Gastrocnemius medialis (tissue), 4 donors: ENCODE measurements at places on chromosomes 1 and 21. TPM values are rescaled to one million over a fixed set of nuclear protein-coding genes. Genes with fewer than 3 reads are reported as not detected.

DNA sequence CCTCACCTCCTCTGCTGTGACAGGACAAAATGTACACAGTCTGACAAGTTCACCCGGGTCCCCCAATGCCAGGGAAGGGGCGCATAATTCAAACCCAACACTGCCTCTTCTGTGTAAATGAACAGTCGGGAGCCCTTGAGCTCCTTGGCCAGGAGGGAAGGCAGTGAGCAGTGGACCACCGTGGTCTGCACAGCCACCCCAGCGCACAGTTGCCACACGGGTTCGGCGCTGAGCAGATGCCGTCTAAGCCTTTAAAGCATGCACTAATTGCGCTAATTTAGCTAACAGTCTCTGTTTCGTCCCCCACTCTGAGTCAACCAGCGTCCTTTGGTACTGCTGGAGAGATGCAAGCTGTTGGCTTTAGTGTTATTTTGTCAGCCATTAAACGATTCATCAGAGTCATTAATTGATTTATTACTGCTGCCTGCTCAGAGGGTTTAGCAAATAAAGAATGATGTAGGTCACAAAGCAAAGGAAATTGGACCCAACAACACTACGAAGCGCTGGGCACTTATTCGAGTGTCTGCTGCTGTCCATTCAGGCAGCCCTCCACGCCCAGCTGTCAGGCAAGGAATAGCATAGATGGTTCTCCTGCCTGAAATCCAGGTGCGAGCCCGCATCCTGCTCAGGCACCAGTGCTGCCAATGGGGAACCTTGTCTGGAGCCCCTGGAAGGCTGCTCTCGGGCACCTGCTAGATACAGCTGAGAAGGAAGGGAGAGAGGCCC lies 91.5 kb downstream of the MRPL37 start:
- H3K27ac ChIP-seq, result peak overlapping the region; percentile 92
- no peak overlapping the region for H3K4me3 ChIP-seq
- DNase-seq, result no peak
- H3K36me3 ChIP-seq, result no peaks in the 10 kb centered on the region
- H3K27me3 ChIP-seq, result no peaks in the 10 kb centered on the region

- DNase-seq, result no peak
- H3K27me3 ChIP-seq, result no peaks in the 10 kb centered on the region
- peaks cover 8% of the 10 kb centered on the region for H3K36me3 ChIP-seq
Observed at GRCh38 chr1:244843148-244843978, 7.9 kb downstream of the COX20 start.

The MASP2 gene
- total RNA-seq, result 0.16 TPM

DNA sequence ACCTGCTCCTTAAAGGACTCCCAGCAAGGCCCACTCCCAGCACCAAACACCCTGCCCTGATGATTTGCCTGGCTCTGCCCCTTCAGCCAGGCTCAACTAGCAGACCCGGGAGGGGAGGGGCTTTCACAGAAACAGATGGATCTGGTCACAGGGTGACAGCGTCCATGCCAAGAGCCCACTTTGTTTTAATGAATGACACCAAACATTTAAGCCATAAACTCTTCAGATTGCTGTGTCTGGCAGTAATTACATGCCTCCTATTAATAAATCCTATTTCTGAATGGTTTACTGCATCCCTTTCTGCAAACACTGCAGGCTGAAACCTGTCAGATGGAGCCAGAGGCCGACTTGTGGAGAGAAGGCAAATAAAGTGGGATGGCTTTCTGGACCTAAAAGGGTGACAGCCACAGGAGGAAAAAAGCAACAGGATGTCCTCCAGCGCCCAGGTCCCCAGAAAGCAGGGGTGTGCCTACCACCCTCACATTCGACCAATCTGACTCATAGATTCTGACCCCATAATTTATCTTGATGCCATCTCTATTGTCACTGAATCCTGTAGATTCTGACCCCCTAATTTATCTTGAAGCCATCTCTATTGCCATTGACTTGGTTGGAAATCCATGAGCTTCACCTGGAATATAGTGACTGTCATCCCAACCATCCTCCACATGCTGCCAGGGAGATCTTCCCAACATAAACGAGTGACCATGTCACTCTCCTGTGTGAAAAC lies 200.9 kb downstream of the PLPP3 start:
- no peak for DNase-seq
- H3K36me3 ChIP-seq, result no peaks in the 10 kb centered on the region
- H3K27ac ChIP-seq, result no peak overlapping the region
- H3K4me3 ChIP-seq, result no peak overlapping the region
- H3K27me3 ChIP-seq, result no peaks in the 10 kb centered on the region

The RPS8 gene
- total RNA-seq, result 1,137 TPM

GRCh38 chr1:1433804-1434130 lies 1.7 kb upstream of the VWA1 start:
- H3K27me3 ChIP-seq, result peaks cover 24% of the 10 kb centered on the region
- DNase-seq, result no peak
- peaks cover 64% of the 10 kb centered on the region for H3K4me1 ChIP-seq
- H3K4me3 ChIP-seq, result peak overlapping the region; percentile 21
- no peaks in the 10 kb centered on the region for H3K36me3 ChIP-seq

The RNF186 gene
- total RNA-seq, result 0.24 TPM

The ZNF496 gene
- total RNA-seq, result 38.0 TPM

DNA sequence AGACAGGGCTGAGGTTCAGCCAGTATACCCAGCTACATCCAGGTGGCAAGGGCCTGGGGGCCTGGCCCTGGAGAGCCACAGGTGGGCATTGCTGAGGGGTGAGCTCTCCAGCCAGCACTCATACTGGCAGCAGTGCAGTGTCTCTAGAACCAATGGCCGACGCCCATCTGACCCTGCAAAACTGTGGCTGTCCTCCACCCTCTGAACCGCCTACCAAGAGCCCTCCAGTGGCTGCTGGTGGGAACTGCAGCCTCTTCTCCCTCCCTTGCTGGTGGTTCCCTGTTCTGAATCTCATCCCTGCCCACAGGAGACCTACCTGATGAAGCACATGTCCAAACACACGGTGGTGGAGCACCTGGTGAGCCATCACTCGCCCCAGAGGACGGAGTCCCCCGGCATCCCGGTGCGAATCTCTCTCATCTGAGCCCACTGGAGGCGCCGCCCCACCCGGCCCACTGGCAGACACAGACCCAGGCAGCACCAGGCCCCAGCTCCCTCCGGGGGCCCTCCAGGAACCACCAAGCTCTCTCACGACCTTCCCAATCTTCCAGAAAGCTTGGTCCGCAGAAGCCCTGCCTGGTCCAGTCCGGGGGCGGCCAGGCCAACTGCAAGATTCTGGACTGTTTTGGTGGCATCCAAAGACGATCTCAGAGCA lies 22.1 kb downstream of the A3GALT2 start:
- peak; percentile 71 for DNase-seq
- H3K27ac ChIP-seq, result peak overlapping the region; percentile 5
- peaks cover 11% of the 10 kb centered on the region for H3K36me3 ChIP-seq
- H3K4me1 ChIP-seq, result peaks cover 11% of the 10 kb centered on the region
- no peaks in the 10 kb centered on the region for H3K27me3 ChIP-seq

The WNT2B gene
- 1.5 TPM for total RNA-seq

DNA sequence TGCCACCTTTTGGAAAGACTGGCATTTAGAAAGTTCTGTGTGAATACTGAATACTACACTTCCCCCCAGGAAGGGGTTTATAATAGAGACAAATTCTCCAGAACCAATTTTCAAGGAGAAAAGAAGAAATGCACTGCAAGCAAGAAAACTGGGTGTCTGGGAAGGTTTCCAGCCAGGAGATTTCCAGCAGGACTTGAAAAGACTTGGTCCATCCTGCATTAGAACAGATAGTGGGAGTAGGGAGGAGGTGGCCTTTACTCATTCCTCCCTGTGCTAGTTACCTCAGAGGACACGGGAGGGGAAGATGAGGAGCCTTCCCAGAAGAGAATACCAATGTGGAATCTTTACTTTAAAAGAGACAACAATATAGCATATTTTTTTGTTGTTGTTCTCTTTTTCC lies 52.4 kb downstream of the FAM78B start:
- no peaks in the 10 kb centered on the region for H3K4me1 ChIP-seq
- no peaks in the 10 kb centered on the region for H3K27me3 ChIP-seq
- H3K27ac ChIP-seq, result no peak overlapping the region
- H3K36me3 ChIP-seq, result no peaks in the 10 kb centered on the region

The INSRR gene
- not detected for total RNA-seq

DNA sequence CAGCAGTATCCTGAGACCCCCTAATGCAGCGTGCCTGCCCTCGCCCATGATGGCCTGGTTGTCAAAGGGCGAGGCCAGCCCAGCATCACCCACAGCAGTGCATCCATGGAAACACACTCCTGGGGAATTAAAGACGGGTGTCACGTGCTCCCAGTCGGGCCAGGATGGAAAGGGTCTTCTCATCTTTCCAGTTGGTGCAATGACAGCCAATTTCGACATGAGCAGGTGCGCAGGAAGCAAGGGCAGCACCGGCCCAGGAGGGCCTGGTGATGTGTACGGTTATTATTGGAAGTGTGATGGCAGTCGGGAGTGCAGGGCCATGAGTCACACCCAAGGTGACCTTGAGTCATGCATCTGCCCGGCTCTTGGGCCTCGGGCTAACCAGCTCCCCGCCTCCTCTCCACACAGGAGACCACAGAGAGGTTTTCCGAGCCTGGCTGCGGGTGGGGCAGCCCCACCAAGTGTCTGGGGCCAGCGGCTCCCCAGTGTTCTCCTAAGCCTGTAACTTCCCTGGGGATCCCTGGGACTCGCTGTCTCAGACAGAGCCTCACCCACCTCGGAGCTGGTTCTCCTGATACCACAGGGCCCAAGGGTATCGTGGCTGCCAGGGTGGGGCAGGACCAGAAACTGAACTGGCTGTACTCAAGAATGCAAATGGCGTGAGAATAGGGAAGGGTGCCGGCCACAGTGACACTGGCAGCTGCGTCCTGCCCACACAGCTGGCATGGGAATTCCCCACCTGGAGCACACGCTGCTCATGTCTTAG lies 119.8 kb downstream of the SIK1 start:
- H3K27me3 ChIP-seq, result no peaks in the 10 kb centered on the region
- peak overlapping the region; percentile 77 for H3K27ac ChIP-seq
- H3K36me3 ChIP-seq, result no peaks in the 10 kb centered on the region
- H3K4me1 ChIP-seq, result no peaks in the 10 kb centered on the region
- DNase-seq, result peak; percentile 92

The C8B gene
- total RNA-seq, result 0.68 TPM

- H3K4me3 ChIP-seq, result no peak overlapping the region
- H3K36me3 ChIP-seq, result no peaks in the 10 kb centered on the region
- DNase-seq, result no peak
- H3K27me3 ChIP-seq, result no peaks in the 10 kb centered on the region
- H3K27ac ChIP-seq, result no peak overlapping the region
Observed at GRCh38 chr1:206797534-206798383, 25.5 kb upstream of the IL10 start.

DNA sequence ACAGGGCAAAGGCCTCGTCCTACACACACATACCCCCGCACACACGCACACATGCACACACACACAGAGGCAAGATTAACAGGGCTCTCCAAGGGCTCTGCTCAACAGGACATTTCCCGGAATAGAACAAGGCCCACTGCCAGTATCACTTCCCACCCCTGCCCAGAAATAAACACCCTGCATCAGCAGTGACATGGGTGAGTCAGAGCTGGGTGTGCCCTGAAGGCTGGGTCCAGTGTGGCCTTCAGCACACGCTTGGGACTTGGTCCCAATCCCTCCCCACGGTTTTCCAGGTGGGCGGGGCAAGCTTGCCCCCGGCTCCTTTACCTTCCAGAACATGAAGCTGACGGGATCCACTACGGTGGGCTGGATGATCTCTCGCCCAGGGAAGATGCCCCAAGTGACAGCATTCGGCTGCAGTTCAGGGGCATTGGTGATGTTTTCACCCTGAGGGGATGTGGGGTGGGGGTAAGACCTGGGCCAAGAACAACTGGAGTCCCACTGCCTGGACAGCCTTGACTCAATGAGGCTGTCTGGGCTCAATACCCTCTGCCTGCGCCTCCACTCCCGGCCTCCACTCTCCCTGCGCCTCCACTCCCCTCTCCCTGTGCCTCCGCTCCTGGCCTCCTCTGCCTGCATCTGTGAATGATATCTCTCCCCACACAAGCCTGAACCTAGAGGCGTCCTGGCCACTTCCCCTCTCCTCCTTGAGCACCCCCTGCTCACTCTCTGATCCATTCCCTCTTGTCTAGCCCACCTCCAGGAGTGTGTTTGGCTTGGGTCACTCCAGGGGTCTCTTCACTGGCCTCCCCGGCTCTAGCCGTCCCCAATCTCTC lies 14.7 kb downstream of the MTHFR start:
- no peaks in the 10 kb centered on the region for H3K27me3 ChIP-seq
- peak; percentile 97 for DNase-seq
- H3K4me3 ChIP-seq, result peak overlapping the region; percentile 9
- H3K36me3 ChIP-seq, result peaks cover 39% of the 10 kb centered on the region
- peaks cover 65% of the 10 kb centered on the region for H3K4me1 ChIP-seq

GRCh38 chr1:202888531-202889360 lies at the start of gene RABIF:
RABIF (minus strand) TSS chr1:202889149; CDS start chr1:202889098, 51 bp downstream.
- H3K27me3 ChIP-seq, result no peaks in the 10 kb centered on the region
- H3K4me3 ChIP-seq, result peak within 1 kb of the TSS; percentile 98
- H3K36me3 ChIP-seq, result peaks cover 17% of the 10 kb centered on the region
- DNase-seq, result peak; percentile 96
- H3K27ac ChIP-seq, result peak within 1 kb of the TSS; percentile 98
- H3K4me1 ChIP-seq, result peaks cover 9% of the 10 kb centered on the region

The PADI4 gene
- total RNA-seq, result not detected

The PGLYRP4 gene
- total RNA-seq, result not detected

The ILDR2 gene
- total RNA-seq, result 0.27 TPM

The DYNLT4 gene
- total RNA-seq, result not detected

GRCh38 chr1:198922638-198923430 lies 284.0 kb downstream of the PTPRC start:
- no peaks in the 10 kb centered on the region for H3K36me3 ChIP-seq
- DNase-seq, result no peak
- no peak overlapping the region for H3K4me3 ChIP-seq
- no peaks in the 10 kb centered on the region for H3K27me3 ChIP-seq
- peaks cover 4% of the 10 kb centered on the region for H3K4me1 ChIP-seq

DNA sequence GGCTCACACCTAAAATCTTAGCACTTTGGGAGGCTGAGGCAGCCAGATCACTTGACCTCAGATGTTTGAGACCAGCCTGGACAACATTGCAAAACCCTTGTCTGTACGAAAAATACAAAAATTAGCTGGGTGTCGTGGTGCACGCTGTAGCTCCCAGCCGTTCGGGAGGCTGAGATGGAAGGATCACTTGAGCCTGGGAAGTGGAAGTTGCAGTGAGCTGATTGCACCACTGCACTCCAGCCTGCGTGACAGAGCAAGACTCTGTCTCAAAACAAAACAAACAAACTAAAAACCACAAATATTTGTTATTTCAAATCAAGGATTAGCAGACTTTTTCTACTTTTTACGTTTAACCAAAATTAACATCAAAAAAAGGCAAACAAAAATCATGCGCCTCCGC lies 31.3 kb downstream of the INKA2 start:
- H3K4me3 ChIP-seq, result no peak overlapping the region
- no peak for DNase-seq
- H3K4me1 ChIP-seq, result no peaks in the 10 kb centered on the region
- no peaks in the 10 kb centered on the region for H3K27me3 ChIP-seq

GRCh38 chr1:9717193-9718005 lies 65.9 kb downstream of the PIK3CD start:
- H3K36me3 ChIP-seq, result no peaks in the 10 kb centered on the region
- peak; percentile 34 for DNase-seq
- no peak overlapping the region for H3K27ac ChIP-seq

GRCh38 chr1:108747171-108747850 lies 837 bp downstream of the STXBP3 start:
- DNase-seq, result peak; percentile 65
- no peaks in the 10 kb centered on the region for H3K27me3 ChIP-seq
- peak overlapping the region; percentile 89 for H3K4me3 ChIP-seq
- peaks cover 5% of the 10 kb centered on the region for H3K4me1 ChIP-seq
